ENCODE measurements at places on chromosomes 4 and X. TPM values are rescaled to one million over a fixed set of nuclear protein-coding genes. Genes with fewer than 3 reads are reported as not detected.

Gene STK32B
- 20.8 TPM for total RNA-seq

Gene GIMD1
- total RNA-seq: not detected

Gene SPANXC
- not detected for total RNA-seq

Gene KCNIP4
- not detected for total RNA-seq

Gene TLR10
- total RNA-seq: not detected

Gene PLK4
- total RNA-seq: 3.6 TPM

Gene OCIAD1
- 71.8 TPM for total RNA-seq

Gene NRK
- total RNA-seq: 0.22 TPM

Gene F11
- total RNA-seq: not detected

Gene PCDH18
- 0.34 TPM for total RNA-seq

Gene XAGE1A
- not detected for total RNA-seq

Measured in dermis lymphatic vessel endothelial cell (primary cell).